Stimulated activated CD4-positive, alpha-beta T cell treated with anti-CD3 and anti-CD28 coated beads, TNF-alpha, amount 100 ng/mL, for 1 hour (primary cell): ENCODE measurements at places on chromosomes 13 and 19.

- DNase-seq: no peak
Measured at GRCh38 chr13:73547239-73547638, 488.4 kb downstream of the KLF5 start.

GRCh38 chr13:50883728-50884127, 25.9 kb upstream of the RNASEH2B start:
- DNase-seq: no peak

DNA sequence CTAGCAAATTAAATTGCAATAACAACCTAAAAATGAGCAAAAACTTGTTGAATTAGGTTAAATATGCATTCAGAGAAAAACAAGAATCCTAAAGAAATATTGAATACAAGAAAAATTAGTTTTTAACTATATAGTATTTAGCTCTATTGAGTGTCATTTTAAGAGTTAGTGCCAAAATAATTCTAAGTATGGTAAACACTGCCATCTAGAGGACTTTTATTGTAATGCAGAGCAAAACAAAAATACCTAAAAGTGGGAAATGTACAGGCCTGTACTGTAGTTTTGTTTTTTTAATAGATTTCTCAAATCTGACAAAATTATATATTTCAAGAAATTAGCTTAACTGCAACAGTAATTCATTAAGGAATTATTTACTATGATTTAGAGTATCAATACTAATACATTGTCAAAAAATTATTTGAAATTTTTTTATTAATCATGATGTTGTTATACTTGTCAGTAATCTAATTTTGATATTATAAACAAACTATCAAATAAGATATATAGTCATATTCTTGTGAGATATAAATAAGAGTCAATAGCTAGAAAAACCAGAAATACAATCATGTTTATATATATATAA, 8.2 kb upstream of the PCDH9 start:
- no peak for DNase-seq

DNA sequence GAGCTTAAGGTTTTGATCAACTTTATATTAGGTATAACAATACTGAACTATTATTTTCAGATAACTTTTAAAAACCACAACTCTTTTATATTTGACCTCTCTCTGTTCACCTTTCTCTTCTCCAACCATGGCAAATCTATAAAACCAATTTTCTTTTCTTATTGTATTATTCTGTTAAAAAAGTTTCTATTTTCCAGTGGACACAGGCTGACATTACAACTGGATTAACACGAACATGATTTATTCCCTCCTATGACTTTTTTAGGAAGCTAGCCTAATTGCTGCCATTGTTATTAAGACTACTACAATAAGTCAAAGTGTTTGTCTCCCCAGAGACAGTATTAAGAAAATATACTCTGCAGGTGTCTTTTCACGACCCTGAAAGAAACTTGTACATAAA, 2291.1 kb upstream of the PCDH20 start:
- no peak for DNase-seq

DNA sequence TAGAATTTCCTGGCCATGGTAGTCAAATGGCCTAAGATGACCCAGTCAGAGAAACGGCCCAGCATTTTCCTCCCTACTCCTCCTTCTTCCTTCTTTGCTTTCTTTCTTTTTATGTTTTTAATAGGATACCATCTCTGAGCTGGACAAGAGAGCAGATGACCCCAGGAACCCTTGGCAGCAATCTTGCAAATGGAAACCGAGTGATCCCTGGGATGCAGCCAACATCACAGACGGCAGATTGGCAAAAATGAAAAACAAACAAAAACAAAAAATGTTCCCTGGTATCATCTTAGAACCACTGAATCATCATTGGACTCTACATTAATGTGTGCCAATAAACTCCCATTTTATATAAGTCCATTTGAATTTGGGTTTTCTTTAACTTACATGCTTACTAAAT, 424.4 kb downstream of the FGF14 start:
- no peak for DNase-seq

GRCh38 chr19:920051-920864, 3.1 kb downstream of the KISS1R start:
- DNase-seq: peak; percentile 38

GRCh38 chr19:8641908-8642547, 11.6 kb downstream of the NFILZ start:
- no peak for DNase-seq

DNA sequence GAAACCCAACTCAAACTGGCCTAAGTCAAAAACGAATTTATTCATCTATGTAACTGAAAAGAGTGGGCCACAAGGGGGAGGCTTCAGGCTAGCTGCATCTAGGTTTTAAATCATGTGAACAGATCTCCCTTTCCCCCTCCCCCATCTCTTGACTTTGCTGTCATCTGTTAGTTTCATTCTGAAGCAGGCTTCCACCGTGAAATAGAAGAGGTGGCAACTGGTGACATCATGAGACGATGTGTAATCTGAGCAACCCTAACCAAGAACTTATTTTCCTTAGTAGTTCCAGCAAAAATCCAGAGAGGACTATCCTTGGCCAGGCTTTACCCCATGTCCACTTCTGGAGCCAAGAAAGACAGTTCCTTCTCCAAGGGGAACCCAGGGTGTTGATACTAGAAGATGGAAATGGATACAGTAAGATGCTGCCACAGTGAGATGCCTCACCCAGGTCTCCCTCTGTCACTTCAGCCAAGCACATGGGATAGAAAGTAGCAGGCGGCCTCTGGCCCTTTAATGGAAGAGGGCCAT, 9.4 kb downstream of the SAMD4B start:
- DNase-seq: no peak

GRCh38 chr13:30247406-30247805, 59.9 kb downstream of the KATNAL1 start:
- DNase-seq: no peak

DNA sequence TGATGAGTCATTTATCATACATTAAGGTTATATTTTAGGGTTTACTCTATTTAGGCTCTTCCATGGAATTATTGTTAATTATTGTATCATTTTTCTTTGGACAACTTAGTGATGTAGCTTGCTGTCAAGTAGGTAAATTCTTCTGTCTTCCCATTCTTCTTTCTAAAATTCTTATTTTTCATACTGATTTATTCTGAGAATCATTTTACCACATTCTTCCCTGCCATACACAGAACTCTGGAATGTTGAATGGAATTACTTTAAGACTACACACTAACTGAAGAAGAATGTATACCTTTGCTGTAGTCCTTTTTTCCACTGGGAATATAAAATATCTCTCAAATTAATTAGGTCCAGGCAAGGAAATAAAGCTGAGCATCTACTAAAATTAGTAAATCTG, 24.5 kb upstream of the SLC7A1 start:
- DNase-seq: no peak

- no peak for DNase-seq
Measured at GRCh38 chr19:49672131-49672919, 4.7 kb upstream of the PRMT1 start.

DNA sequence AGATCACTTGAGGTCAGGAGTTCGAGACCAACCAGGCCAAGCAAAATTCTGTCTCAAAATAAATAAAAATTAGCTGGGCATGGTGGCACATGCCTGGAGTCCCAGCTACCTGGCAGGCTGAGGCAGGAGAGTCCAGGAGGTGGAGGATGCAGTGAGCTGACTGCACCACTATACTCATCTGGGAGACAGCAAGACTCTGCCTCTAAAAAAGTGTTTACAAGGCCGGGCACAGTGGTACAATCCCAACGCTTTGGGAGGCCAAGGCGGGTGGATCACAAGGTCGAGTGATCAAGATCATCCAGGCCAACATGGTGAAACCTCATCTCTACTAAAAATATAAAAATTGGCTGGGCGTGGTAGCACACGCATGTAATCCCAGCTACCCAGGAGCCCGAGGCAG, 4.2 kb upstream of the DAPK3 start:
- DNase-seq: no peak

DNA sequence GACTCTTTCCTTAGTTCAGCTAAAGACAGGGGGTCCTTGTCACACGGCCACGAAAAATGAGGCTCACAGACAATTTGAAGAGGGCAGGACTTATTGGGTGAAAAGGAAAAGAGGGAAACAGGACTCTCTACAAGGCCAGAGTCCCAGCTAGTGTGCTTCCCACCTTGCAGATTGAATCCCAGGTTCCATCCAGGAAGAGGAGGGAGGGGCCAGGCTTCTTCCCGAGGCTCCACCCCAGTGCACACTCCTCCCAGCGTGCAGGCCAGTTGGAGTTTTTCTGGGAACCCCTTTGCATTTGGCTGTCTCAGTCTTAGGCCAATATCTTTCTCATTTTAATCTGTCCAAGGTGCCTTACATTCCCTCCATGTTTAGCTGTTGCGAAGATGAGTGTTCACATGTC, 106.8 kb downstream of the DNAJC3 start:
- DNase-seq: no peak

GRCh38 chr19:7386308-7386707, 37.6 kb downstream of the ARHGEF18 start:
- DNase-seq: no peak

DNA sequence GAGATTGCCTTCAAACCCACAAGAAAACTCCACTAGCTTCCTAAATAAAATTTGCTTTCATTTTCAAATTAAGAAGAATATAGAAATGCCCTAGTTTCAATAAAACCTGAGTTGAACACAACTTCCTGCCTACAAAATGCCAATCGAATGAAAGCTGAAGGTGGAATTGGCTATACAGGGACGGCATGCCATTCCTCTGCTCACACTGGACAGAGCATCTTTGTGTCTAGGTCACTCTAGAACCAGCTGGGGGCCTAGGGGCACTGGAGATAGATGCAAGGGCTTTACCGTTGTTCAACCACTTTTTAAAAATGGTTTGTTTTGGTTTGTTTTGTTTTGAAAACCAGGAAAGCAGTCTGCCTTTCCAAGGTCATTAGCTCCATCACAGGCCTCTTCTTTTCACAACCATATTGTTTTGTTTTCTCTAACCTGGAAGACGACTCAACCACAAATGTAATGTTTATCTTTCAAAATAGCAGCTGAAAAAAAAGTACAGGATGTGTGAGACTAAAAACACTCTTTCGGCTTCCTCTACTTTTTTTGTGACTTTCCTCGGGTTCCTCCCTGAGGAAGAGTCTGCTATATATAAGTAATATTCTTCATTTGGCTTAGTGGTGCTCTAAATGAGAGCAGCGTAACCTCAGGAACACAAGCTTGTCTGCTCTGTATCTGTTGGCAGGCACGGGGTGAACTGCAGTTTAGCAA, 11.9 kb upstream of the ITM2B start:
- DNase-seq: no peak

DNA sequence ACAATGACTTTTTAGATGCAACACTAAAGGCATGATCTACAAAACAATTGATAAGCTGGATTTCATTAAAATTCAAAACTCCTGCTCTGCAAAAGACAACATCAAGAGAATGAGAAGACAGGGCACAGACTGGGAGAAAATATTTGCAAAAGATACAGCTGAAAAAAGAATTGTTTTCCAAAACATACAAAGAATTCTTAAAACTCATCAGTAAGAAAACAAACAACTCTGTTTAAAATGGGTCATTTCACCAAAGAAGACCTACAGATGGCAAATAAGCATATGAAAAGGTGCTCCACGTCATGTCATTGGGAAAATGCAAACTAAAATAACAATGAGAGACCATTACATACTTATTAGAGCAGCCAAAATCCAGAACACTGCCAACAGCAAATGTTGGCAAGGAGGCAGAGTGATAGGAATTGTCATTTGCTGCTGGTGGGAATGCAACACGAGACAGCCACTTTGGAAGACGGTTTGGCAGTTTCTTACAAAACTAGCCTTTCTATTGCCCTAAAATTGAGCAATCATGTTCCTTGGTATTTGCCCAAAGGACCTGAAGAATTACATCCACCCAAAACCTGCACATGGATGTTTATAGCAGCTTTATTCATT, 39.2 kb downstream of the FLT1 start:
- DNase-seq: no peak

DNA sequence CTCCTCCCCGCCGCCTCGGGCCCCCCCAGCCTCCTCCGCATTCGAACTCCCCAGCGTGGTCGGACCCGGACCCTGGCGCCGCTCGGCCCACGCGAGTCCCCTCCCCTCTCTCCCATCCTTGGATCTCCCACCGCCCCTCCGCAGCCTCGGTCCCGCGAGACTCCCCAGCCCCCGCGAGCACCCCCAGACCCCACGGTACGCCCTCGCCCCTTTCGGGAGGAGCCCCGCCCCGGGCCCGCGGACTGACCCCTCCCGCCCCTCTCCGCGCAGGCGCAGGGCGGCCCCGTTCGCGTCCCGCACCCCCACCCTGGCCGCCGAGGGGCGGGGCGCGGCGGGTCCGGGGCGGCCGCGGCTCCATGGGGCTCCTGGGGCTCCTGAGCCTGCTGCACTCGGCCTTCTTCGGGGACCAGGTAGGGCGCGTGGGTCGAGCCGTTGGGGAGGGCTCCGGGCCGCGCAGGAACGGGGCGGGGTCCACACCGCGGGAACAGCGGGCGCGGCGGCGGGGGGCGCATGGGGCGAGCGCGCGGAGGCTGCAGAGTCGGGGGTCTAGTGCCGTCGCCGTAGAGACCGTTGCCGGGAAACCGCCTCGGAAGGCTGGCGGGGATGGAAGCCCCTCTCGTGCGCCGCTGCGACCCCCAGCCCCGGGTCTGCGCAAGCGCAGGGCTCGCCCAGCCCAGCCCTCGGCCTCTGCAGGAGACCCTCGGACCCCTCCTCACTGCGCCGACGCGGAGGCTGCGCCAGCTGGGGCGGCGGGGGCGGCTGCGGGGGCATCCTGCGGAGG, 3.8 kb upstream of the APC2 start:
- DNase-seq: no peak

DNA sequence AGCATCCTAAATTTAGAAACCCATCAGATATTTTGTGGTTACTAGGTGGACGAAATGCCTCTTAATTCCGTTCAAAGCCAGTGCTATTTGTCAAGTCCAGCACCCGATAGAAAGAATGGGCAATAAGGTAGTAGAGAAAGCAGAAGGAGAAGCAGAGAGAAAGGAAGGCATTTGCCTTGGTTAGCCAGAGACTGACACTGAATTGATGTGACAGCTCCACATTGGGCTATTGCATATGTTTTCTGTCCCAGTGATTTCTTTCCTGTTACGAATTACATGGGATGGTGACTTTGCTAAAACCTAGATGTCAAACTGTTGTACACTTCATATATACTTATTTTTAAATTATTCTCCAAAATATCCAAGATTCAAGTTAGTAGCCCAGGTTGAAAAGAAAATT, 542.6 kb downstream of the DCT start:
- DNase-seq: no peak

DNA sequence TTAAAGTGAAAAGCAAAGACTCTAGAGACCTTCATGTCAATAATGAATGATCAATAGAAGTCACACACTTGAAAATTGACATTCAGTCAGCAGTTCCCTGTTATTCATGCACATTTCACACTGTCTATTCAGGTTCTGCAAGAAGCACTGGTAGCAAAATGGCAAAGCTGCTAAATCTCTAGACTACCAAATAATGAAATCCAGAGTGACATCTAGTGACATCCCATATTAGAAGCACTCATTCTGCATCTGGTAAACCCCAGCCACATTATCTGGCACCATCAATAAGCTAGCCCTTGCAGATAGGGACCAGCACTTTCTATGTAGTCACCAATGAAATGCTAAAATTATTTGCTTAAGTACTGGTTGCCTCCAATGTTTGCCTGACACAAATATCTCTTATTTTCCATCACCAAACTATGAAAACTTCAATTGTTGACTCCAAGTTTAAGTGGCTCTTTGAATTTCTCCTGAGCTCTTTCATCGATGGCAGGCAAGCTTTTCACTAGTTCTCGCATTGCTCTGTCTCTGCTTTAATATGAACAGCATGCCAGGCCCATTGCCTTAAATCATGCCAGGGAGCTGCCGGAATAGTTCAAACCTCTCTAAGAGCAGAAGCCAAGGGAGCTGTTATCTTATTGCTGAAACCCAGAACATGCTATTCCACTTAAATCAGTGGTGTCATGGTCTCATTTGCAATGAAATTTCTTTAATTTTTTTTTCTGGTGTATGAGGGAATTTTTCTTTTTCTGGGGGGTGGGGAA, 409.9 kb downstream of the MZT1 start:
- no peak for DNase-seq

GRCh38 chr19:46297700-46298478, 1.0 kb downstream of the HIF3A start:
- DNase-seq: no peak
